Neural crest cell (in vitro differentiated cells): ENCODE measurements at places on chromosomes 2 and 18.

DNA sequence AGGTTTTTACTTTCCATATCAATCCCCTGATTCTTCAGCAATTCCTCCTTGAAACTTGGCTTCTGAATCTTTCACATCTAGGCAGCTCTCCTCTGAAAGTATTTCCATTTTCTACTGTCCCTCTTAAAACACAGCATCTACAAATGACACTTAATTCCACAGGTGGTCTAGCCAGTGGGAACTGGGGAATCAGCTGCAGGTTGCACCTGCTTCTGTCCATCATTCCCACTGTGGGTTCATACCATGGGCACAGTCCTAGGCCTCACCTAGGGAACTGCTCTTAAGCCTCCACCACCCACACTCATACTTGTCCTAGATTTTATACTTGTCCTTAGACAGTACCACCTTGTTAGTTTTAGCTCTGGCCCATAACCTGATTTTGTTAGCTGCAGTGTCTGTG, 2.2 kb downstream of the LOXL3 start:
- DNase-seq, result no peak

DNA sequence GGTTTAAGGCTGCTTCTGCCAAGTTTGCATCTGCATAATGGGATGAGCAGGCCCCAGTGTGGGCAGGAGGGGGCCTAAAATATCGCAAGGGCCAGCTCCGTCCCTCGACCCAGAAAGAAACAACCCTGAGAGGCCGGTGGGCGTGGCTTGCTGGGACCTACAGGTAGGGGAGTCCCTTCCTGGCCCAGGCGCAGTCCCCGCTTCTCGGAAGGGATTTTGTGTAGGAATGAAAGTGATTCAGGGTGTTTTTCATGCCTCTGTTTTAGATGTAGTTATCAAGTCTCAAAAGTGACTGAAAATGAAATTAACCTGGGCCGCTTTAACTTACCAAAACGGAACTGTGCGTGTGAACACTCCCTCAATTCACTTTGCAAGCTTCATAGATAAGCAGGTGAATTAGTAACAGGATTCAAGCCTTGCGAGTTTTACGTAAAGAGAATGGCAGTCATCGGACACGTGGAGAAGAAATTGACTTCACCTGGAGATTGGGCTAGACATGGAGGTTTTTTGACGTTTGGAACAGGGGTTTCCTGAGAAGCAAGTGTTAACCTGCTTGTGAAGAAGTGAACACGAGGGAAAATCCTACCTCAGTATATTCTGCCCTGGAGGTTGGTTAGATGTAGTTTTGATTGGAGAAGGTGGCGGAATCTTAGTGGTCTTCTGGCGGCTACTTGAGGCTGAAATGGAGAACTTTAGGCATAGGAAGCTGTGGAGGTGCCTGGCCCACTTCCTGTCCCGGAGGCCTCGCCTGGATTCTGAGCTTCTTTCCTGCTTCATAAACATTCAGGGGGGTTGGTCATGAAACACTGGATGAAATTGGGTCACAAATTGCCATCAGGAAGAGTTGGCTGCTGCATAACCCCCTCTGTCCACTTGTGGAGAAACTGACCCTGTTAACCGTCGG, 1.7 kb downstream of the NCK2 start:
- DNase-seq, result no peak

DNA sequence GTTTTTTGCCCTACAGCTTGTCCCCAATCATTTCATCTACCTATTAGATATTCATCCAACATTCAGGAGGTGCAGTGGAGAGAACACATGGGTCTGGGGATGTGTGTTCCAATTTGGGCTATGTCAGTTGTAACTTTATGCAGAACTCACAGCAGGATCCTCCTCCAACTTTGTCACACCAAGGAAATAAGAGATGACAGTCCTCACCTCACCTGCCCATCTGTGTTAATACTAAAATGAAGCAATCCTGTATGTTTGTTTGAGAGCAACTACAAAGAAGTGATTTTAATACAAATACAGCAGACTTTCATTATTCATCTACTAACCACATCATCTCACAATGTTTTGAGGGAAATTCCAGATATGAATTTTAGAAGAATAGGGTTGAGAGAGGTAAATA, 126.7 kb downstream of the ARHGAP15 start:
- no peak for DNase-seq

GRCh38 chr2:159513745-159514144, 102.6 kb downstream of the BAZ2B start:
- no peak for DNase-seq

GRCh38 chr2:174571669-174572323, 25.8 kb downstream of the WIPF1 start:
- DNase-seq, result no peak

- no peak for DNase-seq
These were observed 1139.4 kb upstream of the GYPC start for GRCh38 chr2:125516496-125517109.

DNA sequence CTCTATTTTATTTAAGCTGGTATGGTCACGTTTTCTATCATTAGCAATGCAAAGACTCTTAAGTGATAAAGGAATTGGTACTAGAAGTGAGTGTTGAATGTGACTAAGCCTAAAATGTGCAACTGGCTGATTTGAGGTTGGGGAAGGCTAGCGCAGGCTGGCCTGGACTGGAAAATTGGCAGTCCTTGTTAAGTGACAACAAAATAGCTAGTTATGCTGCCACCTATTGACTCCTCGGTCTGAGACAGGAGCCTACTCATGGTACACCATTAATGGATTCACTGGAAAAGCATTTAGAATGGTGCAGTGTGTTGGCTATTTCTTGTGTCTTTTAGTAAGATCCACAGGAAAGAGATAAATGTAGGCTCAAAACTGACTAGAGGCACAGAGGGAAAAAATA, 5.7 kb upstream of the WIPF1 start:
- no peak for DNase-seq

- no peak for DNase-seq
These were observed 158.3 kb downstream of the ANTXR1 start for GRCh38 chr2:69171116-69171896.

DNA sequence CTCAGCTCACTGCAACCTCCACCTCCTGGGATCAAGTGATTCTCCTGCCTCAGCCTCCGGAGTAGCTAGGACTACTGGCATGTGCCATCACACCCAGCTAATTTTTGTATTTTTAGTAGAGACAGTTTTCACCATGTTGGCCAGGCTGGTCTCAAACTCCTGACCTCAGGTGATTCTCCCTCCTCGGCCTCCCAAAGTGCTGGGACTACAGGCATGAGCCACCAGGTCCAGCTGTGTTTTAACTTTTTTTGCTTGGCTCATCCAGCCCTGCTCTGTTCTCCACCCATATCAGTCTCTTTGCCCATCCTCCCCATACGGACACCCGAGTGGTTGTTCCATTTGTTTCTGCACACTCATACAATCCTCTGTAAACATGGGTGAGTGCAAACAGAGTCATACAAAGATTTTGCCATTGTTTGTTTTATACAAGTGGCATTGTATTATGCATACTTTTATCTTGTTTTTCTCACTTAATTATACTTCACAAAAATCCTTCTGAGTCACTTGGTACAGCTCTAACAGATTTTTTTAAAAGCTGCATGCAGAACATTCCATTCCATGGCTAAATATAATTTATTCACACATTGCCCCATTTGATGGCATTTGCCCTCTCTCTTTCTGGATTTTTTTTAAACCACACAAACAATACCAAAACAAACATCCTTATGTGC, 5.3 kb downstream of the APOB start:
- DNase-seq, result no peak

DNA sequence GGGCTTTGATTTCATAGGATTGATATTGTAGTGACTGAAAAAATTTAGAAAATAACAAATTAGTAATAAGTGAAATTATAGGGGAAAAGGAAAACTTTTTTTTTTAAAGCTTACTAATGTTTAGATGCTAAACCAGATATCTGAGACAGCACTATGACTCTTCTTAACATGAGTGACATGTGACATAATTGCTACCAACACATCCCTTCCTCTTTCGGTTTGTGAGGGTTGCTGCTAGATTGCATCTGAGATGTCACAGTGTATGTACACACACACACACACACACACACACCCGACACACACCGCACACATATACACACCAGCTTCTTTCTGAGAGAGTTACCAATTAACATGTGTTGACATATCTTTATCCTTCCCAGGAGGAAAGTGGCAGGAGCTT, 18.0 kb downstream of the RAPGEF4 start:
- no peak for DNase-seq

GRCh38 chr18:76490670-76491472, 4.2 kb downstream of the ZNF516 start:
- peak; percentile 31 for DNase-seq

- DNase-seq, result no peak
These were observed 232.3 kb upstream of the MYT1L start for GRCh38 chr2:2563309-2563860.

GRCh38 chr2:162840598-162841246, 2.2 kb upstream of the KCNH7 start:
- DNase-seq, result peak; percentile 76

- DNase-seq, result no peak
These were observed 220.5 kb upstream of the ID2 start for GRCh38 chr2:8461341-8461740.

DNA sequence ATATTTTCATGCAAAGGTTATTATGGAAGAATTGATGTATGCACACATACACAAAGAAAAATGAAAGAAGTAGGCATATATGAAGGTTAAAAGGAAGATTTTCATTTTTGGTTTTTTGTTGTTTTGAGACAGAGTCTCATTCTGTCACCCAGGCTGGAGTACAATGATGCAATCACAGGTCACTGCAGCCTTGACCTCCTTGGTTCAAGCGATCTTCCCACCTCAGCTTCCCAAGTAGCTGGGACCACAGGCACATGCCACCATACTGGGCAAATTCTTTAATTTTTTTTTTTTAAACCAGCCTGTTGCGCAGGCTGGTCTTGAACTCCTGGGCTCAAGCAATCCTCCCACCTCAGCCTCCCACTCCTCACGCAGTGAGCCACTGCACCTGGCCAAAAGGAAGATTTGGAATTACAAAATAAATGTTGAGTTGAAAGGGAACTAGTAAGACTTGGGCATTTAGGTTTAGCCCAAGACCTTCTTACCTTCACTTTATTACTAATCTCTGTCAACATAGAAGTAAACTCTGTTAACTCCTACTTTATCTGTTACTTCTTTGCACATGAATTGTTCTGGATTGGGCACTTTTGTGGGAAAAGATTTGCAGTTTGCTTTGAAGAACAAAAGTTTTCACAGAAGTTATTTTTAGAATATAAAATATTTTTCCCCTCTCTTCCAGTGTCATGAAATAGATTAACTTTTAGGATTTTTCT, 31.7 kb upstream of the NBEAL1 start:
- DNase-seq, result no peak

GRCh38 chr2:197037863-197038398, 111.4 kb upstream of the PGAP1 start:
- no peak for DNase-seq

- no peak for DNase-seq
These were observed 81.7 kb downstream of the SEPTIN10 start for GRCh38 chr2:109531896-109532727.

DNA sequence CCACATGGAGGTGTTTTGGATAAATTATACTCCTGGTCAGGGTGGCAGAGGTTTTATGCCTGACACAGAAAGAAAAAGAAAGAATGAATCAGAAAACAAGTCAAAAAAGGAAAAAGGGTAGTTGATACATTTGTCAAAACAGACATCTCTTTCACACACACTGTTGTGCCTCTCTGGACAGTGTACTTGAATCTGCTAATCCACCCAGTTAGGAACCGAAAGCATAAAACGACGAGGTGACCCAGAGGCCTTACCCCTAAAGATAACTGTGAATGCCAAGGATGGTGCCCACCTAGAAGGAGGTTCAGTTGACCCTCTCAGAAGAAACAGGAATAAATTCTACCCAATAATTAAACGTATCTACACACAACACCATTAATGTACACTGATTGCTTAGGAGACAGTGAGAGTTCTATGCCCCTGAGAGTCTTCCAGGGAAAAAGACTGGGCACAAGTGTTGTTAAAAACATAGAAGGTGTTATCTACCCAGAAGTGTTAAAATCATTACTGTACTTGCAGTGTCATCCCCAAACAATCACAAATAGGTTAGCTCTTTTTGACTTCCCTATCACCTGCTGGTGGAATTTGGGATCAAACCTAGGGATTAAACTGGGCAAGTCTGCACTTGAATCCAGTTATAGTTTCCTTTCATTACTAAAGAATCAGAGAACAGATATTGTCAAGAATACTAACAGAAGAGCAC, 123.2 kb upstream of the DNAJC10 start:
- no peak for DNase-seq

GRCh38 chr18:38619129-38619528, 1053.5 kb upstream of the CELF4 start:
- no peak for DNase-seq

DNA sequence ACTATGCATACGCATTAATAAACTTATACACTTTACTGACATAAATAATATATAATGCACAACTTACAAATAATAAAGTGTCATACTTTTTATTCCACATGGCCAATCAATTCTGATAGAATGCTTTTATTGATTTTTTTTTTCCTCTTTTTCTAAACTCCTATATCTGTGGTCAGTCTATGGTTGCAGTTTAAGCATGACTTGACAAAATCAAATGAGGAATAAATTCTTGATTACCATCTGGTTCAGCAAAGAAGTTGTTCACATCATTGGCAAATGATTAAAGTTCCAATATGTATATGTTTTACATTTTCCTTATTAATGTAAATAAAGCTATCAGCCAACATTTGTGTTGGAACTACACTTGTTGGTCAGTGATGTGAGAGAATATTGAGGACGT, 83.5 kb downstream of the EML6 start:
- DNase-seq, result no peak

- no peak for DNase-seq
These were observed 175.5 kb downstream of the SETBP1 start for GRCh38 chr18:44856157-44856556.

GRCh38 chr2:117958186-117958585, 55.7 kb downstream of the CCDC93 start:
- DNase-seq, result no peak

DNA sequence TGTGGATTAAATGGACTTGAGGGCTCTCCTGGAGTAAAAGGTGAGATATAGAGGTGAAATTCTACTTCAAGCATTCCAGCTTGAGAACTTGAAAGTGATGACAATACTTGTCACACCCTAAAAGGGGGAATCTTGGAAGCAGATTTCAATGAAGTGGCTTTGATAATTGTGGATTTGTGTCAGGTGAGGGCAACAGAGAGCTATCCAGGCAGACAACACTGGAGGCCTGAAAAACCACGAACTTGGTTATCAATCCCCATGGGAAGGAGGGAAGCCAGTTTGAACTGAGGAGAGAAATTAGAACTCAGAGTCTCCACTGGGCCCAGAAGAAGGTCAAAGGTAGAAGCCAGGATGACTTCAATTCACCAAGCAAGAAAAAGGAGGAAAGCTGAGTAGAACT, 263.9 kb downstream of the FIGN start:
- no peak for DNase-seq

GRCh38 chr2:43458014-43458628, 137.7 kb downstream of the THADA start:
- DNase-seq, result no peak
